ENCODE measurements at places on chromosomes 4 and X. TPM values are rescaled to one million over a fixed set of nuclear protein-coding genes. Genes with fewer than 3 reads are reported as not detected.

GRK4 gene
- 7.3 TPM for total RNA-seq

DNA sequence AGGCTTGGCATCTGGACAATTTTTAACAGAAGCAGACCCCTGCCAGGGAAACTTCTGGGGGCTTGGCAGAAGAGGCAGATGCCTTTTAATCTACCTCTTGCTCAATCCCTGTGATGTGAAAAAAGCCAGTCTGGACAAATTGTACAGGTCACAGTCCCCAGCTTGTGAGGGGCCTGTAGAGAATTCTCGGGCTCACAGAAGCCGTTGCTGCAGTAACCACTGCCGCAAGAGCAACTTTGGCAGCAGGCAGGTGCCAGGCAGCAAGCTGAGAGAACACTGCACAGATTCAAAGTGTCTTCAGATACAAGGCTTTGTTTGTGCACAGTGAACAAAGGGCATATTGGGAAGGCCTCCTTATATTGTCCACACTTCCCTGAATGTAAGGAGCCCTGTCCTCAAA lies 11.7 kb downstream of the GPKOW start:
- DNase-seq, result no peak

GAGE12F gene
- total RNA-seq, result 0.86 TPM

- DNase-seq, result no peak
These were observed 226.7 kb downstream of the ARHGAP10 start for GRCh38 chr4:147958489-147959065.

CCSER1 gene
- total RNA-seq, result 5.4 TPM

DNA sequence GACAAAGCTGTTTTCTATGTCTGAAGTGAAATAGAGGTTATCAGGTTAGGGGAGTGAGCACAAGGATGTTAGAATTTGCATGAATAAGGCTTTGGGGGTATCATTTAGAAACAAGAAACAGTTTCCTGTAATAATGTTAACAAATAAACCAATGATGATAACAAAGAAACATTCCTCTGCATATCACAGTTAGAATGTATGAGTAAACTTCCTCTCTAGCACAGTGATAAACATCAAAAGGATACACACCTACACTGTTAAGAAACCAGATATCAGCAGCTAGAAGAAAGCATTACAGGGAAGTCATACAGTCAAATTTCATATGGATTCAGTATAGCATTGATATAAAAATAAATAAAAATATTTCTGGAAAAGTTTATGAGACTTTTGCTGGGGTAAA lies 340.0 kb upstream of the MAGEB16 start:
- DNase-seq, result no peak

- no peak for DNase-seq
These were observed 274.7 kb downstream of the GLUD2 start for GRCh38 chrX:121322159-121322558.

GRCh38 chrX:41085878-41086626 lies 807 bp downstream of the USP9X start:
- DNase-seq, result peak; percentile 42

GRCh38 chrX:50818986-50819385 lies 5.0 kb upstream of the SHROOM4 start:
- DNase-seq, result no peak

DNA sequence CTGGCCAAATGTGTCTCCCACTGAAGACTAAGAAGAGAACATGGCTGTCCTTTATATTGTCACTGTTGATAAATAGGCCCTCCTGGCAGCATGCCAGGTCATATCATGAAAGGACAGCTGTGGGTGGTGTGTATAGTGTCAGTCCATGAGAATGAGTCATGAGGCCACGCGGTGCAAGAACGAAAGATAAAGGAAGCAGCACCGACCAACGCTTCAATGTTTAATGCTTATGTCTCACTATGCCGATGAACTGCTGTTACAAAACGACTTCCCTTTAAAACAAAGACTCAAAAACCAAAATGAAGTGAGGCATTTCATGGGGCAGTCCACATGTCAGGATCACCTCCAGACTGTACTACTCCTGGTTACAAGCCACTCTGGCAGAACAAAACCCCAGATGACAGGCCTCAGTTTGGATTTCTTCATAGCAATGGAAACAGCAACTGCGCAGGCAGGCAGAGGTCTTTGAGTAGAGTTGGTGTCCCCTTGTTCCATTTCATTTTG lies 5.2 kb upstream of the TCEANC start:
- peak; percentile 73 for DNase-seq

DNA sequence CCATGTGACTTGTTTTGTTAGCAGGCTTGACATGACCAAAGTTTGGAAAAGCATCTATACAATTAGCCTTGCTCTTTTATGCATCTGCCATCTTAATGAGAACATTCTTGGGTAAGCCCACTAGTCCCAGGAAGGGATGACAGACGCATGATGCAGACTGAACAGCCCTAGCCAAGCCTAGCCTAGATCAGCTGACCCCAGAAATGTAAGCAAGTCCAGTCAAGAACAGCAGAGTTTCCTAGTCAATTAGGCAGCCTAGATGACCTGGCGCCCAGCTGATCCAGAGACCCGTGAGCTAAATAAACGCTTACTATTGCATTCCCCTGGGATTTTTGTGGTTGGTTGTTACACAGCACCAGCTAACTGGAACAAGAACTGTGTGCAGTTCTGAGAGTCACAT lies 457.9 kb downstream of the BCOR start:
- DNase-seq, result no peak

GRCh38 chrX:55839485-55839884 lies 121.9 kb downstream of the RRAGB start:
- no peak for DNase-seq

- no peak for DNase-seq
These were observed 131.7 kb upstream of the VCX3A start for GRCh38 chrX:6666624-6667023.

DNA sequence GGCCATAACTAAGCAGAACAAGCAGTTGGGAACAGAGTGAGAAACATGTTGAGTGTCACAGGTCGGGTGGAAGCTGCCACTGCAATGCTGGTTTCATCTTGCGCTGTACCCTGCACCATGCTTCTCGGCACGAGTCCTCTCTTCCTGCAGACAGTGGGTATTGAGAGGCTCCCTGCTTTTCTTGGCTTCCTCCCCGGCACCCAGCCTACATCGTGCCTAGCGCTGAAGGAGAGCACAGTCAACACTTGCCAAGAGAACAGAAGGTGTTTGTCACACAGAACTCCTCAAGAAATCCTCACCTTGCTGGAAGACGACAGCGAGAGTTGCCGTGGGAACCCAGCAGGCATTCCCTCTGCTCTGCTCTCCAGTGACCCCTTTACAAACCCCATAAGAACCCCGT lies 53.6 kb downstream of the EVC2 start:
- no peak for DNase-seq

GRCh38 chr4:182828360-182829025 lies 88.7 kb downstream of the DCTD start:
- DNase-seq, result no peak

DNA sequence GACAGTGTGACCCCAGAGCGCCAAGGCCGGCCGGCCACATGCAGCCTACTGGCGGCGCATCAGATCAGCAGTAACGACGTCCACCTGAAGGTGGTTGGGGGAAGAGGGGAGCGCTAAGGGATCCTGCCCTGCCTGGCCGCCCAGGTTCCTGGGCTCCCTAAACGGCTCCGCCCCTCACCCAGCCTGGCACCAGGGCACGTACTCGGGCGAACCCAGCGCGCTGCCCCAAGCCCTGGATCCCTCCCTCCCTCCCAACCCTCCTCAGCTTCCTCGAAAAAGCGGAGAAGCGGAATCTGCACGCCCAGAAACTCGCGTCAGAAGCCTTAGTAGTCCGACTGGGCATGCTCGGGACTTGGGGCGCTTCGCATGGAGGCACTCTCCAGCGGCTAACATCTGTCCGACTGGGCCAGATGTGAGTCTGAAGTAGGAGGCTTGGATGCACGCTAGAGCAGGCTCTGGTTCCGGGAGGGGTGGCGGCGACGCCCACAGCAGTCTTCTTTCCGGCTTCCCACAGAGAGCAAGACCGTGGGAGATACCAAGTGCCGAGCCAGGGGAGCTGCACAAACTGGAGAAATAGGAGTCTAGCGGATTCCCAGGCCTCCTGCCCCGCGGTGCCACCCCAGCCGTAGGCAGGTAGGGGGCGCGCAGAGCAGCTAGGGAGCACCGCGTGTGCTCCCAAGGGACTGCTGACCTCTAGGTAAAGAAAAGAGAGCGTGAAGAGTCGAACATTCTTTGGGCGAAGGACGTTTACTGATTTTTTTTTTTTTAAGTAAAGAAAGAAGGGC lies 114.3 kb upstream of the TEX13C start:
- peak; percentile 51 for DNase-seq

RBMXL3 gene
- total RNA-seq, result not detected

DNA sequence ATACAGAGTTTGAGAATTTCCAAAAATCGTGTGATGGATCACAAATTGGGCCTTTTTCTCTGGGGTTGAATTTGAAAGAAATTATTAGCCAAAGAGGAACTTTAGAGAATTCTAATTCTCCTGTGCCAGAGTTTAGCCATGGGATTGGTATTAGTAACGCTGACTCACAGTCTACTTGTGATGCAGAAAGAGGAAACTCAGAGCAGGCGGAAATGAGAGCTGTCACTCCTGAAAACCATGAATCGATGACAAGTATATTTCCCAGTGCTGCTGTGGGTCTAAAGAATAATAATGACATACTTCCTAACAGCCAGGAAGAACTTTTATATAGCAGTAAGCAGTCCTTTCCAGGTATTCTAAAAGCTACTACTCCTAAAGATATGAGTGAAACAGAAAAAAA lies 64.9 kb downstream of the N4BP2 start:
- no peak for DNase-seq

GRCh38 chrX:68180579-68180978 lies 252.7 kb downstream of the OPHN1 start:
- DNase-seq, result no peak

TMPRSS11B gene
- total RNA-seq, result not detected

DNA sequence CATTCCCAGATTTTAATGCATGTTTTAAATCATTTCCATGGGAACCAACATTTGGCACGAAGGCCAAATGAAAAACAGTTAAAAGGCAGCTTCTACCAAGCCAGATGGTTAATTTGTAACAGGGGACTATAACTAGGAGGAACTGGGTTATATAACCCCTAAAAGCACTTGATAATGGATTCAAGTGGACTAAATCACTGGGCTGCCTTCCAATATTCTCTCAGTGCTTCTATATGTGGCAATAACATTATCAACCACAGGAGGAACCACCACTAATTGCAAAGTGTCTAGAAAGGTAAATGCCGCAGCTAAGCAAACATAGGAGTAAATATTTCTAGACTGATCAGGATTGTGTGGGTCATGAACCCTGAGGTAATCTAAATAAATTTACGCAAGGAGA lies 391.5 kb downstream of the UBE2NL start:
- DNase-seq, result peak; percentile 12

DNA sequence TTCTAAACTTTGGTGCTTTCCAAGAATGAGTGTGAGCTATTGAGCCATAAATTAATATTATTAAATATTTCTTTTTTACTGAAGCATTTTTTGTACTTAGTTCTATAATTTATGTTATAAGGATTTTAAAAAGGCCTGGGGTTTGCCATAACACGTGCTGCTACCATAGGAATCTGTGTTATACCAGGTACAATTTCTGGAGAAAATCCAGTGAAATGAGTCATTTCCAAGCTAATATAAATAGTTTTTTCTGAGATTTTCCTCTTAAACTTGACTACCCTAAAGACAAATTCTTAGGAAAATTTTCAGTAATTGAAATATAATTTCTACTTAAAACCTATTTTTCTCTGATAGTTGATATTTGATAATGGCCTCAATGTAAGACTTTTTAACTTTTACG lies 130.8 kb downstream of the TLL1 start:
- DNase-seq, result no peak

GRCh38 chr4:176755001-176755400 lies 37.7 kb downstream of the VEGFC start:
- no peak for DNase-seq

DNA sequence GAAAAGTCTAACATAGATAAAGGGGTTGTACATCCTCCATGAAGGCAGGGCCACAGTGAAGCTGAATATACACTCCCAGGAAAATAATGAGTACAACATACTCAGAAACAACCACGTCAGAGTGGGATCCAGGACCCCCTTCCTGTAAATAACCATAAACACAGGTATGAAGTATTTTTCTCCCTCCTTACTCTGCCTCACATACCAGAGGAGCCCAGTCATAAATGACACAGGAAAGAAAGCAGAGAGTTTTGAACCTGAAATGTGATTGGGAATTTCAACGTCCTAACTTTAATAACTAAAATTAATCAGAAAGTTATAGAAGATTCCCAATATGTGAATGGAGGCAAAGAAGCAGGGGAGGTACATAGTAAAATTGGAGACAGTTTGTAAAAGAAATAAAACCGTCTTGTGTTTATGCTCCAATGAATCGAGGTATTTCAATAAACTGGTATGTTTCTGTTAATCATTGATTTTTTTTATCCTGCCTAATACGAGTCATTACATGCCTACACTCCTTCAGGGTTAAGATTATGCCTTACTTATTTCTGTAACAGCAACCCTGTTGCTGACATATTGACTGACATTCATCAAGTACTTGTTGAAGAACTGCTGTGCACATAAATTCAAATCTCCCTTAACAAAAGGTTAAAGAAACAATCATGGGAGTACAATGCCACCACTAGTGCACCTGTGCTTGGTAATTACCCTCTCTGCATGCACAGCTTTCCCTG lies 431.3 kb downstream of the KCNIP4 start:
- no peak for DNase-seq

GRCh38 chrX:40531056-40531826 lies 49.5 kb upstream of the ATP6AP2 start:
- no peak for DNase-seq

- DNase-seq, result no peak
These were observed 733 bp downstream of the CCNA2 start for GRCh38 chr4:121822796-121823504.

GRCh38 chr4:168162604-168163003 lies 70.3 kb downstream of the ANXA10 start:
- no peak for DNase-seq

- DNase-seq, result peak; percentile 58
These were observed at the start of gene C4orf36 for GRCh38 chr4:86891762-86892635. TSS of gene C4orf36 (minus strand) at chr4:86892422. CDS start at chr4:86891520, 902 bp downstream.

MAGEA11 gene
- not detected for total RNA-seq

GPR82 gene
- total RNA-seq, result 1.2 TPM

DNA sequence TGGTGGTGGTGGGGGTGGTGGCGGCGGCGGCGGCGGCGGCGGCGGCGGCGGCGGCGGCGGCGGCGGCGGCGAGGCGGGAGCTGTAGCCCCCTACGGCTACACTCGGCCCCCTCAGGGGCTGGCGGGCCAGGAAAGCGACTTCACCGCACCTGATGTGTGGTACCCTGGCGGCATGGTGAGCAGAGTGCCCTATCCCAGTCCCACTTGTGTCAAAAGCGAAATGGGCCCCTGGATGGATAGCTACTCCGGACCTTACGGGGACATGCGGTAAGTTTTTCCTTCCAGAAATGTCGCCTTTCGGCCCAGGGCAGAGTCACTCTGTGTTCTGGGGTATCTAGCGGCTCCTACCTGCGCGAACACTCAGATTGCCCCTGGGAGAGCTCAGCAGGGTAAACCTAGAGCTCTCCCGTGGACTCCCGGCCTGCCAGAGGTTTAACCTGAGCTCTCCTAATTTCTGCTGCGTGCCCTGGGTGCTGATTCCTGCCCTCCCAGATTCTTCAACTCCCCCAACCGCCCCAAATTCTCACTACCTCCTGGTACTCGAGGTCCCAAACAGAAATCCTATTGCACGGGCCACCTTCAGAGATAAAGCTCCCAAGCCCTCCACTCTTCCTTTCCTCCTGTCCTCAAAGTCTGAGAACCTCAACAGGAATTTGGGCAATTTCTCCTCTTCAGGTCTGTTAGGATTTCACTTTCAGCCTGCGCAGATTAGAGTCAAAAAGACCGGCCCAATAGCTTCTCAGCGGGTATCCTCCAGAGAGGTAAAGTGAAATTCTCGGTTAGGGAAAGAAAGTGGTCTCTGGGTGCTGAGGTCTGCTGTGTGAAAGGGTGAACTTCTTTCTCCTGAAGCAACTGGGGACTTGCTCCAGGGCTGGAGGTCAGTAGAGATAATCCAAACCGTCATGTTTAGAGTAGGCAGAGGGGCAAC lies 2.9 kb downstream of the AR start:
- no peak for DNase-seq
